ENCODE measurements at places on chromosomes 13 and 19.
A peak's percentile ranks its signal among the peaks of the same experiment; 100 is the strongest.

- DNase-seq = no peak
Observed at GRCh38 chr19:39471756-39472536, 8.7 kb upstream of the TIMM50 start.

DNA sequence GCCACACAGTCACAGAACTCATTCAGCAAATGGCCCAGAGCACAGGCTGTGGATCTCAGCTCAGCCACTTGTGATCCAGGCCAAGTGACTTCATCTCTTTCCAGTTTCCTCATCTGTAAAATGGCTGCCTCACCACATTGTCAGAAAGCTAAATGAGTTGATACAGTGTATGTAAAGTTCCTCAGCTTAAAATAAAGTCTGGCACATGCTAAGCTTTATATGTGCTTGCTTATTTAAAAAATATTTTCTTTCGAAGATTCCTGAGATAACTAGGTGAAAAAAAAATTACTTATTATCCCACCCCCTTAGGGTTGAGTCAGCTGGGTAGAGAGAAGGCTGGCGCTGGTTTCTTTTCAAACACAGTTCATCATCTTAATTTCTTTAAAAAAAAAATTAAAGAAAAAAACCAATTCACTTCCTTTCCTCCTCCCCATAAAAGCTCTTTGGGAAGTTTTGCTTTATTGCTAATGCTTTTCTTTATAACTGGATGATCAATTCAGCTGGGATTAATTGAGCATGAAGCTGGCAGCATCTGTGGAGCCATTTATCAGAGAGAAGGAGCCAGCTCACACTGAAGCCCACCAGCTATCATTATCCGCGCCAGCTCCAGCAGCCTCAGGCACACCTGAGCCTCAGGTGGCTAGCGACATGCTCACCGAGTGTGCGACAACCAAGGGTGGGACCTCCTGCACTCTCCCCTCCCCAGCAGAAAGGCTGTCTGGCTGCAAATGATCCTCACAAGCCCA is 354.9 kb downstream of the FOXO1 start:
- no peak for DNase-seq

GRCh38 chr13:102597029-102597961 is 509 bp downstream of the TPP2 start:
- DNase-seq = peak; percentile 6

- DNase-seq = no peak
Observed at GRCh38 chr13:75855216-75855615, 219.1 kb downstream of the LMO7 start.

GRCh38 chr19:18274781-18275356 is 617 bp upstream of the IQCN start:
- DNase-seq = peak; percentile 77

DNA sequence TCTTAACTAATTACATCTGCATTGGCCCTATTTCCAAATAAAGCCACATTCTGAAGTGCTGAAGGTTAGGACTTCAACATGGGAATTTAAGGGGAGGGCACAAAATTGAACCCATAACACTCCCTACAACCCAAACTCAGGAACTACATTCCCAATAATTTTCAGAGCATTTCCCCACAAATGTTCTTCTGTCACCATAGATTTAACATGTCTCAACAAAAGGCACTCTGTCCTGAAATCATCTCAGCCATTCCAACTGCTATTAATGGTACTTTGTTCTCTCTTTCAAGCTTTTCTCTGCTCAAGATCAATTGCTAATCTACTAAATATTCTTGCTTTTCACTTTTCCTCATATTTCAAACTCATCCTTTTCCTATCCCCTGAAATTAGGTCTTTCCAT is 74.0 kb upstream of the SOX1 start:
- no peak for DNase-seq

- DNase-seq = peak; percentile 13
Observed at GRCh38 chr13:50788551-50789210, 54.8 kb downstream of the DLEU7 start.

DNA sequence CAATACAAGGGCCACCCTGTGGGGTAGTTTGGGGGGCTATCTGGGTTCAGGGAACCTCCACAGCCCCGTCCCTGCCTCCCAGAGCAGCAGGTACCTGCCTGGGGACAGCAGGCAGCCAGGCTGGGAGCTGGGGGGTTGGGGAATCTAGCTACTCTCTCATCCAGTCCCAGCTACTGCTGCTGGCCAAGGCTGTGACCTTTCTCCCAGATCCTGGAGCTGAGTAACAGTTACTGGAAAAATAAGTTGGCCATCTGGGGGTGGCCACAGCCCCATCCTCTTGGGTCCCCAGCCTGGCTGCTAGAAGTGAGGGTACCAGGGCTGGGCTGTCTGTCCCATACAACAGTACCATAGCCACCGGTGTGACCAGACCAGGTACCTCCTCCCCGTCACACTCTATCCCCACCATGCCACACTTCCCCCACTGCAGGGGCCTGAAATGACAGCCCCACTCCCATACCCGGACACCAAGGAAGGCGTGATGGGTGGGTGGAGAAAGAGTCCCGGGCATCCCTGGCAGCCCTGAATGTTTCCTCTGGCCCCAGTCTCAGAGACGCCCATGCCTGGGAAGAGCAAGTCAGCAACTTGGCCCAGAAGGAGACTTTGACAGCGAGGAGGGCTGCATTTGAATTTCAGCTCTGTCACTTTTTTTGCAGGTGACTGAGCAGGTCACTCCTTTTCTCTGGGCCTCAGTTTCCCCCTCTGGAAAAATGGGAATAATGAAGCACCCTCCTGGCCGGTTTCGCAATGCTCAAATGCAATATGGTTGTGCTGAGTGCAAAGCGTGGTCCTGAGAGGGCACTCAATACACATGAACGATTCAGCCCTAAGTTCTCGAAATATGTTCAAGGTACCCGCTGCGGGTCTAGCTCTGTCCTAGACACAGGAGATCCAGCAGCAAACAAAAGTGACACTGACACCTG is 30.7 kb upstream of the NFIC start:
- no peak for DNase-seq

DNA sequence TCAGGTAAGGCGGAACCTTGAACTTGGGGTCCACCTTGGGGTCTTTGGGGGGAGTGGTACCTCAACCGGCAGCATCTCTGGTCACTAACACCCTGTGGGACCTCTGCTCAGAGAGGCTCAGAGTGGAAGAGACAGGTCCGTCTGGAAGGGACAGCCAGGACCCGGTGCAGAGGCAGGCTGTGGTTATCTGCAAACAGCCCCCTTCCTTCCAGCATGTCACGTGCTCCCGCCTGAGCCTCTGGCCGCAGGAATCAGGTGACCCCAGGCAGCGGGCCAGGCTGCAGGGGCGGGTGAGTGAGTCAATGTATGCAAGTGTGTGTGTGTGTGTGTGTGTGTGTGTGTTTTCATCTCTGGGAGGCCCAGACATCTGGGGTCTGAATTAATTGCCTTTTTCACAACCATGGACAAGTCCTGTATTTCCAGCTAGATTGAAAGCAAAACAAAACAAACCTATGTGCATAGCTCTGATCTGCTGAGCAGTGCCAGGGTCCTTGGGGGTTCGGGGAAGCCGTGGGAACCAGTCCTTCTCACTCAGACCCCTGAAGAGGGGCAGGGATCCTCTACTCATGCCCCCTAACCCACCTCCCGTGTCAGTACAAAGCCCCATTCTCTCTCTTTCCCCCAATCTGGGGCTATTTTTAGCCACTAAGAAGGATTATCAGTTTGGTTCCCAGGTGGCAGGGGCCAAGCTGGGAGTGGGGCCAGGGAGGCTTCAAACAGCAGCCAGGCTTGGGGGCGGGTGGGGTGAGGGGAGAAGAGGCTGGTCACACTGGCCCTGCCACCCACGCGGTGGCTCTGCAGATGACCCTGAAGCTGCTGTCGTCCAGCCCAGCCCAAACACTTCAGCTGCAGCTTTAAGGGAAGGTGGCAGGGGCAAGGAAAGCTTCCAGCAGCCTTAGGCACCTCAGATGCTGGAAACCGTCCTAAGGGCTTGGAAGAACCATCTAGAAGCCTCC is 31.4 kb downstream of the CERS4 start:
- DNase-seq = peak; percentile 37

DNA sequence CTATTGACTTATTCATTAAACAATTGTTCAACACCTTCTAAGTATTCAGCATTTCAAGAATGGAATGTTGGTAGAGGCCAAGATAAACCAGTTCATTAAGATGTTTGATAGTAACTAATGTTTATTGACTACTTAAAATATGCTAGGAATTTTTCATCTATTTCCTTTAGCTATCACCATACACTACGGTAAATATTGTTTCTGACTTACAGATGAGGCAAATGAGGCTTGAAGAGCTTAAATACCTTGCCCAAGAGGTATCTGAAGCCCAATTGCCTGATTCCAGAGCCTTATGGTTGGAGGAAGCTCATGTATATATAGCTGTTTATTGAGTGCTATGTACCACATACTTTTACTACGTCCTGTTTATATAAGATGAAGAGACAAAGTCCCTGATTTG is 286.2 kb downstream of the NDFIP2 start:
- peak; percentile 5 for DNase-seq

- DNase-seq = no peak
Observed at GRCh38 chr13:56752636-56753035, 388.1 kb upstream of the PRR20A start.

Measured in epithelial cell of esophagus (primary cell).